Activated T-helper 1 cell treated with anti-CD3 and anti-CD28 coated beads, Interleukin-2, amount 50 U/mL, for 16 hours (primary cell): ENCODE measurements at places on chromosomes 4 and X.

DNA sequence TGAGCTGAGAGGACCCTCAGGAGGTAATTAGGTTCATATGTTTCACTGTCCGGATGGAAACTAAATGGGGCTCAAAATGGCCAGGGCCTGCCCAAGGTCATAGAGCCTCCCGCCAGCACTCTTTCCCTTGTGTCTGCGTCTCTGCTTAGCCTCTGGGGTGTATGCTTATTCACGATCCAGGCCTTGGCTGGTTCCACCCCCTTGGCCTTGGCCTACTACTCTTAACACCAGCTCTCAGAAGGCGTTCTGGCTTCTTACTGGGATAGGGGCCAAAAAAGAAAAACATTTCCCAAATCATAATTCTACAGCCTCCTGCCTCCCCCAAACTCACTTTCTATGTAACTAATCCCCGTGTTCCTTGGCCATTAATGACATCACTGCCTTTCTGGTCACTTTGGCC, 68.8 kb downstream of the RTL5 start:
- DNase-seq = no peak

- DNase-seq = no peak
Observed at GRCh38 chr4:169202145-169202699, 68.5 kb downstream of the SH3RF1 start.

DNA sequence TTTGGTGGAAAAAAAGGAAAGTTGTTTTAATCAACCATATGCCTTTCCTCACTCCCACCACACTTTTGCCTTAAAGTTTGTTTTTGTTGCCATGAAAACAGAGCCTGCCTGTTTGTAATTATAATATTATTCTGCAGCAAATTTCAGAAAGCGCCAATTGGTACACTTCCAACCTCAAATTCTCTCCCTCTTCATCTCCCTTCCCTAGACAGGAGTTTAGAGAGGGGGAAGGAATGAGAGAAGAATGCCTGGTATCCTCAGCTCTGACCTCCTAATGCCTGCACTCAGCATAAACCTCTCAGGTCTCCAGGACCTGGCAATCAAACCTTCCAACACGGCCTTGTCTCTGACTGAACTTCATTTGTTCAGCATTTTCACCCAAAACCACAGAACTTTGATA, 138.4 kb upstream of the HCCS start:
- no peak for DNase-seq

GRCh38 chrX:35699642-35700041, 98.5 kb upstream of the MAGEB16 start:
- DNase-seq = no peak

DNA sequence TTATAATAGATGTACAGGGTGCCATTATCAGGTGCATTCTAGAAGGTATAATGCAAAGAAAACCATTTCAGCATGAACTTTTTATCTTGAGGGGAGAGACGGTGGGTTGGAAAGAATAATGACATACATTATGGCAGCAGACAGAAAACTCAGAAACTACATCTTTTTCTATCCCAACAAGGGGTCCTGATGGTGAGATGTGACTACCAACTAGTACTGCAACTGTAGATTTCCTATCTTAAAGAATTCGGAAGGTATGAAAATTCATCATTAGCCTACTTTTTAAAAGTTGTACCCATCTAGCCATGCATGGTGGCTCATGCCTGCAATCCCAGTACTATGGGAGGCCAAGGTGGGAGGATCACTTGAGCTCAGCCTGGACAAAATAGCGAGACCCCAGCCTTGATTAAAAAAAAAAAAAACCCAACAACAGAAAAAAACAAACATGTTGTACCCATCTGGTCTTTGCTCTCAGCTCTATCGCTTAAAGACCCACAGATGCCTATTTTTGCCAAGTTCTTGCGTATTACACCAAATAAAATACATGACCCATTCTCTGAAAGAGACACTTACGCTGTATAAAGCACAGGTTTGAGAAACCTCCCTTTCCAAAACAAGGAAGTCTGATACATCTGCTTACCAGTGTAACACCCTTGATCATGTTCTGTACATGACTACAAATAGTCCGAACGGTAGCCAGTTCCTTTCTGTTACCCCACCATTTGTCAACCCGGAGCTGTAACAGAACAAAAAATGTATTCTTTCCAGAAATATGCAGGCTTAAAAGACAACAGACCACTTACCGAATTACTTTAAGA, 1.6 kb downstream of the RPL9 start:
- no peak for DNase-seq
